ENCODE measurements at places on chromosomes 16 and 17. TPM values are rescaled to one million over a fixed set of nuclear protein-coding genes. Genes with fewer than 3 reads are reported as not detected.

- no peak for DNase-seq
Observed at GRCh38 chr16:30010844-30011713, at the start of gene DOC2A. Gene DOC2A, minus strand, starts transcription at chr16:30011027. Its CDS starts 805 bp downstream, at chr16:30010222.

MCRIP1 gene
- total RNA-seq = 133 TPM

PRSS33 gene
- total RNA-seq = not detected

DNA sequence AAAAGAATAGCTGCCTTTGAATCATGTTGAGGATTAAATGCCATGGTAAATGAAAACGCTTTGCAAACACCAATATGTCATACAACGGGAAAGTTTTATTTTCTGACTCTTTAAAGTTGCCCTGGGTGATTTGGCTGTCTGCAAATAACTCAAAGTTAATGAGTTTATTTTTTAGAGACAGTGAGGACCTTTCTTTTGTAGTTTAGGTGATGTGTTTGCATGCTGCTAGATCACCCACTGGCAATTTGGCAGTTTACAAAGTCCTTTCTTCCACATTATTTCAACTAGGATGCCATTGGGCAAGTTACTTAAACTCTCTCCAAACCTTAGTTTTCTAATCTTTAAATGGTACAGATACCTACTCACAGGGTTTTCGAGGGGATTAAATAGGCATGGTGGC is 37.8 kb downstream of the GDE1 start:
- no peak for DNase-seq

TPPP3 gene
- total RNA-seq = 2.7 TPM

DNA sequence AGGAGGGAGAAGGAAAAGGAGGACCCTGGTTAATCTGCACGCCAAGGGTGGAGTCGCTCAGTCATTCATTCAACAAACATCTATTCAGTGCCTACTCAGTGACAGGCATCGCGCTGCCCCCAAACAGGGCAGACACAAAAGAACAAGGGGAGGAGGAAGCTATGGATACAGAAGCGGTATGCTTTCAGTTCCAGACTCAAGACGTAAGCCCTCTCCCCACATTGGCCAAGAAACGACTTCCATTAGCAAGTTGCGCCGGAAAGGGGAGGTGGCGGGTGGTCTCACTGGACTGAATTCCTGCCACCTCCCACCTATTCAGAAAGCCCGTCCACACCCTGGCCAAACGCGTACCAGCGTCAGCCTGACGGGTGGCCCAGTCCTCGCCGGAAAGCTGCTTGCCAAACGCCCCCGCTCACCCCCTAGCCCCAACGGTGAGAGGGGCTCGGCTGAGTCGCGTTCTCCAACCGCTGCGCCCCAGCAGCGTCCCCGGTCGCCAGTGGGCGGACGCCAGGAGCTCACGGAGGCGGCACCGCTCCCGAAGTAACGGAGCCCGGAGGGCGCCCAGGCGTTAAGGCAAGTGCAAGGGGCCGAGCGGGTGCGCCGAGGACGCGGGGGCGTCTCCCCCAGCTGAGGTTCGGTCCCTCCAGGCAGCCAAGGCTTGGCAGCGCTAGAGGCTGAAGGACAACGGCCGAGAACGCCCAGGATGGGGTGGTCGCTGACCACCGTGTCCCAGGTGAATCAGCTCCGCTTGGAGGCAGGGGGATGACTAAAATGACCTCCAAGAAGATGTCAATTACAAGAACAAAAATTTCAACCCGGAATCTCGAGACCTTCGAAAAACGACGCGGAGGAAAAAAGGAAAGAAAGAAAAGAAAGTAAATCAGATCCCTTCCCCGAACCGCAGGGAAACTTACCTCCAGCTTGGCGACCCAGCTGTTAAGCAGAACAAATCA is 470.7 kb downstream of the SOX9 start:
- DNase-seq = no peak

DNA sequence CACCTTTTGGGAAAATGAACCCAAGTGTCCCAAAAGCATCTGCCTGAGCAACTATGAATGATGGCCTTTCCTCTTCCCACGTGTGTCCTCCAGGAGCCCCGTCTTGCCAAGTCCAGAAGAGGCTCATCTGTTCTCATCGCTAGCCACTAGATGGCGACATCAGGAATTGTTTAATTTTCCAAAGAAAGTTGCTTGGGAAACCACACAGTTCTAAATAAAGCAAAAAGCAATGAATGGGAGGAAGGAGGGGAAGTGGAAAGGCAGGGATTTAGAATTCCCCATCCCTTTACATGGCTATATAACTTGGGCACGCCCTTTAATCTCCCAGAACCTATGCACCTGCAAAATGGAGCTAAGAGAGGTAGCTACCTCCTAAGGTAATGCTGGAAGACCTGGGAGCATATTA is 9.0 kb upstream of the CDH5 start:
- DNase-seq = no peak

MSLN gene
- not detected for total RNA-seq

DNA sequence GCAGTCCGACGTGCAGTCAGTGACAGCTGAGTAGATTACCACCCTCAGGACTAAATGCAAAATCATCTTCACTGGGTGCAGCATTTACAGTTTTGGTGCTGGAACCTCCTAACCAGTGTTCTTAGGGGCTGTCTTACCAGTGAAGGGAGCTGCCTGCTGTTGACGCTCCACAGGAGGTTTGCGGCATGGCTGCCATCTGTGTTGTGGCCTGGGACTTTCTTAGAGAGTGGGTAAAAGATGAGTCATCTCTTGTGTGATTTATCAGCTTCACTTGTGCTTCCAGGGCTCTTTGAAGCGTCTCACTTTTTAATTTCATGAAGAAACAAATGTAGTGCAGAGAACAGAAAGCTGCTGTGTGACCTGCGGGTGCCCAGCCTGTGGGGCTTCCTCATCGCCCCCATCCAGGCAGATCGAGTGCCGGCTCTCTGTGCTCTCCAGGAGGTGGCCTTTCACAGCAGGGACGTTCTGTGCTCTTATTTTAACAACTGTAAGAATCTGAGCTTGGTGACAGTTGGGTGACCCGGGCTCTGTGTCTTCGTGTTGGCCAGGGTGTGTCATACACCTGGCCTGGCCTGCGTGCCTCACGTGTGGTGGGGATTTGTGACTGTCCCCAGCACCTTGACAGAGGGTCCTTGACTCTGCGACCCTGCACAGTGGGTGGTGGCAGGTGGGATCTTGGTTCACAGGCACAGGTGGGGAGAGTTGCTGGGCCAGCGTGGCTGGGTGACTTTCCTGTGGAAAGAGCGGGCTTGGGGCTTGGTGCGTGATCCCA is 24.3 kb upstream of the ZNF750 start:
- DNase-seq = peak; percentile 25

GRCh38 chr17:57628421-57628820 is 116.7 kb downstream of the CCDC182 start:
- DNase-seq = no peak

LITAFD gene
- total RNA-seq = not detected

NPIPB6 gene
- total RNA-seq = 3.4 TPM

DNA sequence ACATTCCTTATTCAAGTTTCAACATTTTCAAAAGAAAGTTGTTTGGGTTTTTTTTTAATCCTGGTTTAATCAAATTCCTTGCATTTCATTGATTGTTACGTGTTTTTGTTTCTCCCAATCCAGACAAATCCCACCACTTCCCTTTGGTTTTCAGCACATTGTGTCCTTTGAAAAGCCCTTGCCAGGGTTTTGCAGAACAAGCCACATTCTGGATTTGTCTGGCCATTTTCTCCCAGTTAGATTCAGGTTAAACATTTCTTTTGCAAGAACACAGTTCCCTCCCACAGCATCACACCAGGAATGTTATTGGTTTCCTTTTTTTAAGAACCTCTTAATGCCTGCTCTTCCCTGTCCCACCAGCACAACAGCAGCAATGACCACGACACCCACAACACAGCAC is 278.0 kb upstream of the SALL1 start:
- DNase-seq = no peak

- DNase-seq = no peak
Observed at GRCh38 chr16:70432723-70433457, 6.0 kb downstream of the ST3GAL2 start.

RGS11 gene
- 20.3 TPM for total RNA-seq

SLC13A2 gene
- not detected for total RNA-seq

- DNase-seq = no peak
Observed at GRCh38 chr16:79769270-79769927, 168.9 kb upstream of the MAF start.

GHDC gene
- 8.9 TPM for total RNA-seq

GRCh38 chr17:61260071-61260797 is 139.4 kb upstream of the TBX2 start:
- DNase-seq = no peak

DNA sequence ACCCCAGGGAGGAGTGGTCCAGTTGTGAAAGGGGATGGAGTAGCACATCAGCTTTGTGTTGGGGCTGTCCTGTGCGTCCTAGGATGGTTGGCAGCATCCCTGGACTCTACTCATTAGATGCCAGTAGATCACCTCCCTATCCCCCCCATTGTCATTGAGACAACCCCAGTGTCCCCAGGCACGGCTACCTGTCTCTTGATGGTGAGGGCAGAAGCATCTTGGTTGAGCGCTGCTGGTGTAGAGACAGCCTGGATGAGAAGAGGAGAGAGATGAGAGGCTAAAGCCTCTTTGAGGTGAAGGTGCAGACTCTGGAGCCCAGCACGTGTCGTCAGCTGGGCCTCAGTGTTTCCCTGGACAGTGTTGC is 55.4 kb downstream of the TNFRSF13B start:
- peak; percentile 26 for DNase-seq

DNA sequence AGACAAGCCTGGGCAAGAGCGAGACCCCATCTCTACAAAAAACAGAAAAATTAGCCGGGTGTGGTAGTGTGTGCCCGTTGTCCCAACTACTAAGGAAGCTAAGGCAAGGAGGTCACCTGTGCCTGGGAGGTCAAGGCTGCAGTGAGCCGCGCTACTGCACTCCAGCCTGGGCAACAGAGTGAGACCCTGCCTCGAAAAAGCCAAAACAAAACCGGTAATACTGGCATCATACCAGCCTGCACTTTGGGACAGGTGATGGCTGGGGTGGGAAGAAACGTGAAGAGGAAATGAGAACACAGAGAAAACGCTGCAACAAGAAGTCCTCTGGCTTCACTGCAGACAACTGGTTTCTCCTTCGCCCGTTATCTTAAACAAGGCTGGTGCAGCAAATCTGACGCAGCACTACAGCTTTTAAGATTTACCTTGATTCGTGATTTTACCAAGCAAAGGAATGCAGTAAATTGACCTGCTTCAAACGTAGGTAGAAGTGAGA is 725 bp upstream of the CASC3 start:
- no peak for DNase-seq

CCR7 gene
- not detected for total RNA-seq

DNA sequence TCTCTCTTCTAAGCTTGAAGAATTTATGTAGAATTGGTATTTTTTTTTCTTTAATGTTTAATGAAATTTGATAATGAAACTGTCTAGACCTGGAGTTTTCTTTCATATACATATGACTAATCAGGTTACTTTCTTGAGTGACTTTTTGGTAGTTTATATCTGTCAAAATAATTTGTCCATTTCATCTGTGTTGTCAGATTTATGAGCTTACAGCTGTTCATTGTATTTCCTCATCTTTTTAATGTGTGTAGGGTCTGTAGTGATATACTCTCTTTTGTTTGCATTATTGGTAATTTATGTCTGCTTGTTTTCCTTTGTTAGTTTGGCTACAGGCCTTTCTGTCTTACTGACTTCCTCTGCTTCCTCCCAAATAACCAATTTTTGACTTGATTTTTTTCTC is 55.7 kb downstream of the TAOK1 start:
- no peak for DNase-seq

DNA sequence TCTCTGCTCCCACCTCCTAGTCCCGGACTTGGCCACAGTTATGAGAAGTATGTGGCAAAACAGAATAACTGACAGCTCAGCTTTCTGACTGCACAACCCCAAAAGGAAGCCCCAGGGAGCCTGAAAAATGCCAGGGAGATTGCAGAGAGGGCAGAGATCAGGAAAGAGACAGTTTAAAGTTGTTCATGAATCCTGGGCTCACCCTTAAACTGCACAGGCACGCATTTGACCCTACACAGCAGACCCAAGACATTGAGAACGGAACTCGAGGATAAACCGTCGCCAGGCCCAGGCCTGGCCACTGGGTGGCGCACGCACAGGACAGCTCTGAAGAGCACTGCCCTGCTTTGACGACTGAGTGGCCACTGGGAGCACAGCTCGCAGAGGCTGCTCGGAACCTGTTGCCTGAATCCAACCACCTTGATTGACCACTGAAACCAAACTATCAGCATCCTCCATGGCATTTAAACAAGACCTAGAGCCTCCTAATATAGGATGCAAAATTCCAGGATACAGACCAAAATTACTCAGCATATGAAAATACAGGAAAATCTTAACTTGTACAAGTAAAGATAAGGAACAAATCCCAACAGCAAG is 114.0 kb downstream of the C16orf95 start:
- DNase-seq = no peak

DNA sequence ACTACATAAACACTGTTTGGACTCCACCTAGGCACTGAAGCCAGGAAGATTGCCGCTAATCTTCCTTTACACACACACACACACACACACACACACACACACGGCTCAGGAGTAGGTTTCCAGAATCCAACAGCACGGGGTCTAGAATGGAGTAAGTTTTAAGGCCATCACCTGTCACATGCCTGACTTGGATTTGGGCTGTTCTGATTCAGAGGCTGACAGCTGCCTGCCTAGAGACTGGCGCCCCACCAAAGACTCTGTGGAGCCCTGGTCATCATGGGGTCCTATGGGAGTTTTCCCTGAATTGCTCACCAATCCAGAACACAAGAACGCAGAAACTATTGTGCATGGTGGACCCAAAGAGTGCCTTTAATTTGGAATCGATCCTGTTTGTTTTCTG is 10.9 kb downstream of the CDRT4 start:
- no peak for DNase-seq

KRTAP17-1 gene
- not detected for total RNA-seq

DNA sequence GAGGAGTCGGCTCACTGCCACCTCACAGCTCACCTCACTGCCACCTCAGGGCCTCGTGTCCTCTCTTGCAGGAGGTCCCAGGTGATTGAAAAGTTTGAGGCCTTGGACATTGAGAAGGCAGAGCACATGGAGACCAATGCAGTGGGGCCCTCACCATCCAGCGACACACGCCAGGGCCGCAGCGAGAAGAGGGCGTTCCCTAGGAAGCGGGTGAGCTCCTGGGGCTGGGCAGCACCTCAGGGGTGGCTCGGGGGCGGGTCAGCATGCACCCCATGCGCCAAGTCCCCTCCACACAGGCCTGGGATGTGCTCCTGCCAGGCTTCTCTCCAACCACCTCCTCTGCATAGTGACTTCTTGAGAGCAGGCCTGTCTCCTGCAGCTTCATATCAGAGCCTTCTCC is 63.6 kb downstream of the PLD6 start:
- DNase-seq = no peak

ITGA2B gene
- 2.0 TPM for total RNA-seq

CLEC19A gene
- not detected for total RNA-seq

- no peak for DNase-seq
Observed at GRCh38 chr16:21088646-21089538, 61.8 kb downstream of the DNAH3 start.

All from chondrocyte (in vitro differentiated cells).